ENCODE measurements at places on chromosomes 3 and 15. TPM values are rescaled to one million over a fixed set of nuclear protein-coding genes. Genes with fewer than 3 reads are reported as not detected.

GRCh38 chr3:58553003-58553402 is 16.0 kb upstream of the ACOX2 start:
- H3K4me1 ChIP-seq, result no peaks in the 10 kb centered on the region
- no peak for DNase-seq
- H3K27ac ChIP-seq, result no peak overlapping the region

- H3K4me1 ChIP-seq, result no peaks in the 10 kb centered on the region
- H3K27me3 ChIP-seq, result no peaks in the 10 kb centered on the region
Observed at GRCh38 chr15:99951511-99951910, 218.3 kb upstream of the LYSMD4 start.

The FBXO40 gene
- 40.8 TPM for total RNA-seq

DNA sequence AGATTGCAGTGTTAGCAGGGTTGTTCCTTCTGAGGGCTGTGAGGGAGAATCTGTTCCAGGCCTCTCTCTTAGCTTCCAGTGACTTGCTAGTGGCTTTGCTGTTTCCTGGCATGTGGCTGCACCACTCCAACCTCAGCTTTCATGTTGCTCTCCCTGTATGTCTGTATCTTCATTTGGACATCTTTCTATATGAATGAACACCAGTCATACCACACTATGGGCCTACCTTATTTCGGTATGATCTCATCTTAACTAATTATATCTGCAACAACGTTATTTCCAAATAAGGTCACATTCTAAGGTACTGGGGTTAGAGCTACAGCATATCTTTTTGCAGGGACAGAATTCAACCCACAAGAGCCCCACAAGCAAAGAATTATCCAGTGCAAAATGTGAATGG is 356.7 kb upstream of the UMPS start:
- no peak overlapping the region for H3K4me3 ChIP-seq
- H3K27ac ChIP-seq, result no peak overlapping the region
- no peaks in the 10 kb centered on the region for H3K4me1 ChIP-seq
- H3K36me3 ChIP-seq, result no peaks in the 10 kb centered on the region
- no peak for DNase-seq

- DNase-seq, result no peak
- H3K27me3 ChIP-seq, result no peaks in the 10 kb centered on the region
- H3K4me3 ChIP-seq, result no peak overlapping the region
- no peaks in the 10 kb centered on the region for H3K4me1 ChIP-seq
Observed at GRCh38 chr3:121072133-121072532, 164.1 kb downstream of the STXBP5L start.

GRCh38 chr15:89101302-89102193 is 13.3 kb downstream of the ABHD2 start:
- H3K4me3 ChIP-seq, result no peak overlapping the region
- no peaks in the 10 kb centered on the region for H3K36me3 ChIP-seq
- peak overlapping the region; percentile 97 for H3K27ac ChIP-seq
- peak; percentile 82 for DNase-seq
- peaks cover 93% of the 10 kb centered on the region for H3K4me1 ChIP-seq

The EPHA6 gene
- total RNA-seq, result not detected

DNA sequence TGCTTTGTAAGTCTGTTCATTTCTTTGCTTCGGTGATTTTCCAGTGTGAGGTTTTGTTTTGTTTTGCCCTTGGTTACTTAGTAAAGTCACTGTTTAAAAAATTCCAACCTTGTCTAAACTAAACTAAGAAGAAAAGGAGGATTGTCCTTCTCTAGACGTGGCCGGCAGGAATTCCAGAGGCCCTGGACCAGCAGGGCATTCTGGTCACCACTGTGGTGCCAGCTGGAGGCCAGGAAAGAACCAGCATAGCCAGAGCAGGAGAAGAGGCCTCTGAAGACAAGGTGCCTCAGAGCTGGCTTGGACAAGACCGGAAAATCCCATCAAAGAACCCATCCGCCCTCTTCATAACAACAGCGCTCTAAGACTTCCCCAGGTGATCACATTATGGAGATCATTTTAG is 8.2 kb downstream of the PLOD2 start:
- DNase-seq, result no peak
- peaks cover 12% of the 10 kb centered on the region for H3K4me1 ChIP-seq
- H3K27me3 ChIP-seq, result no peaks in the 10 kb centered on the region

GRCh38 chr3:16848007-16848406 is 36.7 kb upstream of the PLCL2 start:
- no peak overlapping the region for H3K4me3 ChIP-seq
- H3K36me3 ChIP-seq, result no peaks in the 10 kb centered on the region
- peaks cover 53% of the 10 kb centered on the region for H3K4me1 ChIP-seq
- no peak overlapping the region for H3K27ac ChIP-seq
- DNase-seq, result no peak

- no peak overlapping the region for H3K4me3 ChIP-seq
- H3K27me3 ChIP-seq, result no peaks in the 10 kb centered on the region
- no peak for DNase-seq
- H3K27ac ChIP-seq, result no peak overlapping the region
Observed at GRCh38 chr3:120181632-120182031, 87.4 kb upstream of the GSK3B start.

- no peaks in the 10 kb centered on the region for H3K36me3 ChIP-seq
- no peak overlapping the region for H3K4me3 ChIP-seq
Observed at GRCh38 chr3:8341821-8342247, 159.8 kb upstream of the LMCD1 start.

- no peaks in the 10 kb centered on the region for H3K4me1 ChIP-seq
- no peak overlapping the region for H3K4me3 ChIP-seq
- no peaks in the 10 kb centered on the region for H3K36me3 ChIP-seq
- H3K27me3 ChIP-seq, result no peaks in the 10 kb centered on the region
- no peak overlapping the region for H3K27ac ChIP-seq
- no peak for DNase-seq
Observed at GRCh38 chr3:180321534-180321933, 280.4 kb upstream of the TTC14 start.

- no peaks in the 10 kb centered on the region for H3K27me3 ChIP-seq
- no peak overlapping the region for H3K27ac ChIP-seq
- H3K4me1 ChIP-seq, result peaks cover 3% of the 10 kb centered on the region
- H3K36me3 ChIP-seq, result no peaks in the 10 kb centered on the region
- no peak for DNase-seq
Observed at GRCh38 chr3:184696697-184697096, 15.2 kb downstream of the MAGEF1 start.

The DLL4 gene
- 11.7 TPM for total RNA-seq

DNA sequence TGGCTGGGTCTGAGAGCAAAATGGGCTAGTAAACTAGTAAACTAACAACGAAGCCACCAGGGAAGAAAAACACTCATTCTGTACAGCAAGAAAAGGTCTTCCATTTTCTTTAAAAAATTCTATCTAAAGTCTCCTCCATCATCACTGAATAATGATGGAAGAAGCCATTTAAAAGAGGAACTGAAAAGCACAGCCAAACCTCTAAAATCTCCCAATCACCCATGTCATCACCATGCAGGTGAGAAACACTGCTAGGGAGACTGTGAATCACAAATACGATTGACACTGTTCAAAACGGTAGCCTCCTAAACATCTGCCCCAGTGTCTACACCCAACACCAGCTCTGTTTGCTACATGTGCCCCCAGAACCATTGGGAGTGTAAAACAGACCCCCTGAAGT is 140.4 kb downstream of the RORA start:
- H3K27me3 ChIP-seq, result no peaks in the 10 kb centered on the region
- no peak overlapping the region for H3K27ac ChIP-seq
- H3K36me3 ChIP-seq, result no peaks in the 10 kb centered on the region
- no peak for DNase-seq
- H3K4me3 ChIP-seq, result no peak overlapping the region
- H3K4me1 ChIP-seq, result peaks cover 35% of the 10 kb centered on the region

The SLC15A2 gene
- total RNA-seq, result 0.82 TPM

The ERICH6 gene
- total RNA-seq, result not detected

DNA sequence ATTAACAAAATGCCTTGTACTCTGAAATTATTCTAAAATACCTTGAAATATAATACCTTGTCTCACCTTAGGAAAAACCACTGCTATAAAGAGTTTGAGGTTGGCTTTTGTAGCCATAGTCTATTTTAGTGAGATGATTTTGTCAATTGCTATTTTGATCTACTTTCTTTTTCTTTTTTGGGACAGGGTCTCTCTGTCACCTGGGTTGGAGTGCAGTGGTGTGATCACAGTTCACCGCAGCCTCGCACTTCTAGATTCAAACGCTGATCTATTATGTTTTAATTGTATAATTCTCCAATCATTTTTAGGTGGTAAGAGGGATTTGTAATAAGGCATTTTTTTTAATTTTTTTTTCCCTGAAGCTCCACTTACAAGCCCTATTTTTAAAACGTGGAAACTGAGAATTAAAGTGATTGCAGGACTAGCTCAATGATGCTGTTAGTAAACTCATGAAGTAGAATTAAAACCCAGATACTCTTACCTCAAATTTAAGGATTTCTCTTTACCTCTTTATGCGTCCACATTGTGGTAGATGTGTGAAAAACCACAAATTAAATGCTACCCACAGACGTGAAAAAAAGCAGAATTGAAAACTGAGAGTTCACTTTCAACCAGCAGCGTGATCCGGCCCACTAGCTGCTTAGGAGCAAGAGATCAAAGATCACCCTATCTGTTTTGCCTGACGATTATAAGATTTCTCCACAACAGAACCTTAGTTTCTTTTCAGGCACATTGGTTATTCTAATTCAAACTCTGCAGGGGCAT is 384.2 kb downstream of the CGGBP1 start:
- H3K4me1 ChIP-seq, result no peaks in the 10 kb centered on the region
- H3K27ac ChIP-seq, result no peak overlapping the region
- DNase-seq, result no peak

The ZDHHC19 gene
- total RNA-seq, result not detected

- no peak for DNase-seq
- H3K4me1 ChIP-seq, result peaks cover 14% of the 10 kb centered on the region
- H3K36me3 ChIP-seq, result no peaks in the 10 kb centered on the region
- no peaks in the 10 kb centered on the region for H3K27me3 ChIP-seq
- H3K4me3 ChIP-seq, result no peak overlapping the region
Observed at GRCh38 chr3:194220901-194221326, 85.0 kb downstream of the HES1 start.

GRCh38 chr3:197700095-197700494 is 36.6 kb downstream of the RUBCN start:
- no peaks in the 10 kb centered on the region for H3K27me3 ChIP-seq
- H3K27ac ChIP-seq, result no peak overlapping the region
- no peaks in the 10 kb centered on the region for H3K4me1 ChIP-seq
- DNase-seq, result no peak
- H3K4me3 ChIP-seq, result no peak overlapping the region

DNA sequence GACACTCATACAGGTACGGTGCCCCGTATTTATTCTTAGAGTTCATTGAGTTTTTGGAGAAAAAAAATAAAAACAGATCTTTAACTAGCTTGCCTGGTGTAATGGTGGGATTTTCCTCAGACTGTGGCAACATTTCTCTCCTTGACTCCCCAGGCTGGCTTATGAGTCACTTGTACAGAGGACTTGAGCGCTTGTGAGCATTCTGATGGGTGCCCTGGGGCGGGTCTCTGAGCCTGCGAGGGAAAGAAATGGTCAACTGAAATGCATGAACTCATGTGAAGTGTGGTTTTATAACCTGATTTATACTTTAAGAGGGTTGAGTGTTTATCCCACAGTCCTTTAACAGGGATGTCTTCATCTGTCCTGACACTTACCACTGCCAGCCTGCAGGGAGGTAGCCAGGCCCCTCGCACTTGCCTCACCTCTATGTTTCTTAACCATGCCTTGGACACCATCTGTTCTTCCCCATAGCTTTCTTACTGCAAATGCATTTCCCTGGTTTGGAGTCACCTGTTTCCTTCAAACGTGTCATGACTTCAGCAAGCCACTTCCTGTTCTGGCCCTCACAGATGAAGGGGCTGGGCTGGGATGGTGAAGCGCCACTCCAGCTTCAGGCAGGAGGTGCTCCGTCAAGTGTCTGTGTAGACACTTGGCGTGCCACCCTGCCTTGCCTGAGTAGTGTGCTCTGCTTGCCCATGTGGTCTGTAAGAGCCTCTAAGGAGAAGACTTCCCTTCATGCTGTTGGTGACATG is 118.7 kb downstream of the PDE8A start:
- H3K27me3 ChIP-seq, result no peaks in the 10 kb centered on the region
- no peak for DNase-seq
- no peak overlapping the region for H3K27ac ChIP-seq
- H3K36me3 ChIP-seq, result no peaks in the 10 kb centered on the region
- H3K4me1 ChIP-seq, result no peaks in the 10 kb centered on the region

The CAV3 gene
- total RNA-seq, result 12.0 TPM

The C3orf85 gene
- not detected for total RNA-seq

- peak overlapping the region; percentile 95 for H3K27ac ChIP-seq
- H3K4me3 ChIP-seq, result peak overlapping the region; percentile 77
- peaks cover 45% of the 10 kb centered on the region for H3K4me1 ChIP-seq
- peak; percentile 20 for DNase-seq
- H3K27me3 ChIP-seq, result no peaks in the 10 kb centered on the region
Observed at GRCh38 chr15:72116731-72117485, 1.0 kb downstream of the MYO9A start.

The MYO5C gene
- 1.2 TPM for total RNA-seq

GRCh38 chr3:27721717-27722564 is at the start of gene EOMES:
Gene EOMES, minus strand, starts transcription at chr3:27722323. Its CDS starts 29 bp downstream, at chr3:27722294.
- no peaks in the 10 kb centered on the region for H3K36me3 ChIP-seq
- peak within 1 kb of the TSS; percentile 61 for H3K4me3 ChIP-seq
- no peak within 1 kb of the TSS for H3K27ac ChIP-seq
- peaks cover 98% of the 10 kb centered on the region for H3K27me3 ChIP-seq
- DNase-seq, result no peak

DNA sequence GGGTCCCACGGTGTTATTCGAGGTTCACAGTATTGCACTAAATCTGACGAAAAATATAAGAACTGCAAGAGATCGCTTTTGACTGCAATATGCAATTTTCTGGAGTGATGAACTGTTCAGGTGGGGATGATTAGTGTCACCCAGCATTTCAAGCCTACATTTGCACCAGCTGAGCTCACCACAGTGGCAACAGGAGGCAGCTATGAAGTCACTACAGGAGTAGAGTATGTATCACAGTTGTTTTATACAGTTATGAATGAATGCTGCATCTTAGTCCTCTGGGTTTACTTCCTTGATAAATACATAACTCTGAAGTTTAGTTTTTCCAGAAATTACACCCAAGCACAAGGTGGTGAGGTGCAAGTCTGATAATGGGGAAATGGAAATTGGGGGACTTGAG is 69.6 kb downstream of the CHSY1 start:
- H3K36me3 ChIP-seq, result no peaks in the 10 kb centered on the region
- H3K4me1 ChIP-seq, result peaks cover 16% of the 10 kb centered on the region
- H3K4me3 ChIP-seq, result no peak overlapping the region
- DNase-seq, result no peak
- H3K27ac ChIP-seq, result no peak overlapping the region
